ENCODE measurements at places on chromosomes 11 and 22.
A peak's percentile ranks its signal among the peaks of the same experiment; 100 is the strongest.

- H3K4me3 ChIP-seq, result no peak overlapping the region
- DNase-seq, result peak; percentile 57
- H3K36me3 ChIP-seq, result no peaks in the 10 kb centered on the region
- no peaks in the 10 kb centered on the region for H3K27me3 ChIP-seq
- no peak overlapping the region for H3K27ac ChIP-seq
Measured at GRCh38 chr22:44623771-44624510, 78.1 kb upstream of the PRR5 start.

DNA sequence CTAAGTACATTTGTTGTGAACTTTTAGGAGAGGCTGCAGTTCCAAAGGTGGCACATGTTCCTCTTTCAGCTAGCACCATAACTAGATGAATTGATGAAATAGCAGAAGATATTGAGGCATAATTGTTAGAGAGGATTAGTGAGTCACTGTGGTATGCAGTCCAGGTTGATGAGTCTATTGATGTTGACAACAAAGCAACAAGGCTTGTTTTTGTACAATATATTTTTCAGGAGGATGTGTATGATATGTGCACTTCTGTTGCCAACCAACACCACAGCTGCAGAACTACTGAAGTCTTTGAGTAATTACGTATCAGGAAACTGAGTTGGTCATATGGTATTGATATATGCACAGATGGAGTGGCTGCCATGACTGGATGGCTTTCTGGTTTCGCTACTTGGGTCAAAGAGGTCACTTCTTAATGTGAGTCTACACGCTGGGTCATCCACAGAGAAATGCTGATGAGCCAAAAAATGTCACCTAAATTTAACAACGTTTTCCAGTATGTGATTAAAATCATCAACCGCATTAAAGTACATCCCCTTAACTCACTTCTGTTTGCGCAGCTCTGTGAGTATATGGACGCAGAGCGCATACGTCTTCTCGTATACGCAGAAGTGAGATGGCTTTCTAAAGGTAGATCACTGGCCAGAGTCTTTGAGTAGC, 261.3 kb upstream of the ANO5 start:
- no peaks in the 10 kb centered on the region for H3K36me3 ChIP-seq
- H3K27ac ChIP-seq, result no peak overlapping the region
- DNase-seq, result no peak
- no peak overlapping the region for H3K4me3 ChIP-seq
- H3K4me1 ChIP-seq, result no peaks in the 10 kb centered on the region

GRCh38 chr11:108726077-108726800, 61.4 kb downstream of the DDX10 start:
- no peaks in the 10 kb centered on the region for H3K27me3 ChIP-seq
- H3K4me1 ChIP-seq, result no peaks in the 10 kb centered on the region
- H3K4me3 ChIP-seq, result no peak overlapping the region

DNA sequence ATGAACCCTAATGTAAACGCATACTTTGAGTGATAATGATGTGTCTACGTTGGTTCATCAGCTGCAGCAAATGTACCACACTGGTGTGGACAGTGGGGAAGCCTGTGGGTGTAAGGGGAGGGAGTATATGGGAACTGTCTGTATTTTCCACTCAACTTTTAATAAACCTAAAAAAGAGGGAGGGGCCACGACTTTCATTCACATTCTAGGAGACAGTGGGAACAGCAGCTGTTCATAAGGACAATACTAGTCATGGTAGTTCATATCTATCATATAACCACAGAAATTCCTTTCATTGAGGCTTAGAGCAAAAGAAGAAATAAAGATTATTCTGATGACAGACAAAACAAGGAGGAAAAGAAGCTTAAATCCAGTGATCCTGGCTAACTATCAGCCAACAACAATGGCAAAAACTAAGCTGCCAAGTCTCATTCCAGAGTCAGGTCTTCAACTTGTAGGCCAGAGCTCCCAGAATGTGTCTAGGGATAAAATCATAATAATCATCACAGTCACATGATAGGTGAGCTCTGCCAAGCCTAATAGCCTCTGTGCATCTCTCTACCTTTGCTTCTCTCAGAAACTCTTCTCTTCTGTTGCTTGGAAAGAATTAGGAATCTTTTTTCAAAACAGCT, 59.4 kb upstream of the CHRM4 start:
- no peak overlapping the region for H3K4me3 ChIP-seq
- DNase-seq, result no peak
- no peaks in the 10 kb centered on the region for H3K36me3 ChIP-seq
- no peak overlapping the region for H3K27ac ChIP-seq
- no peaks in the 10 kb centered on the region for H3K27me3 ChIP-seq
- peaks cover 18% of the 10 kb centered on the region for H3K4me1 ChIP-seq

DNA sequence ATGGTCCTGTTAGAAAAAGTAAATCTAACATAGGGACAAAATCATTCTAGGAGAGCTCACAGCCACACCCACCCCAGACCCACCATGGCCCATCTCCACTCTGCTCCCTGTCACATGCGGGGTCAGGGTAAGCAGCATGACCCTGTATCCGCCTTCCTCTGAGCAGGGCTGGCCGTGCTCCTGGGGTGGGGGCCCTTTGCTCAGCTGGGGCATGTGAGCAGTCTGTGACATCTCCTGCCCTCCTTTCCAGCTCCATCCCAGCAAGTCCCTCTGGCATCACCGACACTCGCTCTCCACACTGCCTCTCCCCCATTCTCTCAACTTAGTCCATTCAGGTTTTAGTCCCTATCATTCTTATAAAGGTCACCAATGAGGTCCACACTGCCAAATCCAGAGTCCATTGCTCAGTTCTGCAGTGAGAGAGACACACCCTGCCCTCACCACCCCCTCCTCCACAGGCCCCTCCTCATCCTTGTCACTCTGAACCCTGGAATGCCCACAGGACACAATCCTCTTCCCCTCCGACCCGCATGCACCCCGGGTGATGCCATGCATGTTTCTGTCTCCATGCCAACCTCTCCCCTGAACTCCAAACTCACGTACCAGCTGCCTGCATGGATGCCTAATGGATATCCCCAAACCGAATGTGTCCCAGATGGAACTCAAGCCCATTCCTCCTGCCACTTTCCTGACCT, 65.1 kb upstream of the PITPNB start:
- no peaks in the 10 kb centered on the region for H3K4me1 ChIP-seq
- DNase-seq, result no peak
- H3K4me3 ChIP-seq, result no peak overlapping the region
- H3K27me3 ChIP-seq, result no peaks in the 10 kb centered on the region

- no peaks in the 10 kb centered on the region for H3K36me3 ChIP-seq
- no peaks in the 10 kb centered on the region for H3K27me3 ChIP-seq
- H3K4me1 ChIP-seq, result peaks cover 18% of the 10 kb centered on the region
- H3K27ac ChIP-seq, result peak overlapping the region; percentile 55
- DNase-seq, result no peak
Measured at GRCh38 chr22:24584166-24584790, 8.6 kb downstream of the LRRC75B start.

DNA sequence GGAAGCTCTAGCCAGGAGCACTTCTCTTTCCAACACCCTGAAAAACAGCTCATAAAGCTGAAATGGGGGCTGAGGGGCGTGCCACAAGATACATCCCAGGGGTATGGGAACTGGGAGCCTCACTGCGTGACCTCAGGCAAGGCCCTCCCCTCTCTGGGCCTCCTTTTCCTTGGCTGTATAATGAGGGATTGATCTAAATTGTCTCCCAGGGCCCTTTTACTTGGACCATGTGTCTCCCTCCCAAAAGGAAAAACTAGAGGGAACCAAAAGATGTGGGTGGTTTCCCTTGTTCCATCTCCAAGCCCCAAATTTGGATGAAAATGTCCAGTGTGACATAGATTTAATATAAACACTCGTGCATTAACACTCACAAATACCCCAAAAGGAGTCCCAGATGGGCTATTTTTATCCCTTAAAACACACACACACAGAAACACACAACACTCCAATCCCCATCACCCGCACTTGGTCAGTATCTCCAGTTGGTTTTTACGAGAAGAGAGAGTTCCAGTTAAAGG, 25.9 kb upstream of the SMTN start:
- H3K27ac ChIP-seq, result no peak overlapping the region
- H3K36me3 ChIP-seq, result no peaks in the 10 kb centered on the region
- peaks cover 9% of the 10 kb centered on the region for H3K4me1 ChIP-seq
- DNase-seq, result no peak

GRCh38 chr11:69252490-69252837, 41.5 kb upstream of the MYEOV start:
- no peaks in the 10 kb centered on the region for H3K27me3 ChIP-seq
- no peak overlapping the region for H3K4me3 ChIP-seq
- H3K27ac ChIP-seq, result no peak overlapping the region
- no peaks in the 10 kb centered on the region for H3K4me1 ChIP-seq

DNA sequence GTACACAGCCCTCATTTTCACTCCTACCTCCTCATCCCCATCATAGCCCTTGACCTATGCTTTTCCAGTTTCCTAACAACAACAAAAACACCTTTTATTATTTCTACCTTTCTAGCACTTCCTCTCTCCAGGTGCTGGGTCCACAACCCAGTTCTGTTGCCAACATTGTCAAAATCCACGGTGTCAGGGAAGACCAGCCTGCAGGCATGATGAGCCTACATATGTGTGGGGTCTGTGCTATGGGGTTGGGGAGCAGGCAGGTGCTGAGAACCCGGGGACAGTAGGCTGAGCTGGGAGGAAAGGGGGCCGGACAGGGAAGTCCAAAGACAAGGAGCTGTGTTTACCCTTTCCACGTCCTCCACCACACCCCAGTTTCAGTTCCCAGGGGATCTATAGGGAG, 711 bp upstream of the ZPR1 start:
- H3K27me3 ChIP-seq, result no peaks in the 10 kb centered on the region
- H3K4me1 ChIP-seq, result peaks cover 4% of the 10 kb centered on the region
- H3K27ac ChIP-seq, result peak overlapping the region; percentile 79
- DNase-seq, result no peak
- H3K36me3 ChIP-seq, result peaks cover 30% of the 10 kb centered on the region

DNA sequence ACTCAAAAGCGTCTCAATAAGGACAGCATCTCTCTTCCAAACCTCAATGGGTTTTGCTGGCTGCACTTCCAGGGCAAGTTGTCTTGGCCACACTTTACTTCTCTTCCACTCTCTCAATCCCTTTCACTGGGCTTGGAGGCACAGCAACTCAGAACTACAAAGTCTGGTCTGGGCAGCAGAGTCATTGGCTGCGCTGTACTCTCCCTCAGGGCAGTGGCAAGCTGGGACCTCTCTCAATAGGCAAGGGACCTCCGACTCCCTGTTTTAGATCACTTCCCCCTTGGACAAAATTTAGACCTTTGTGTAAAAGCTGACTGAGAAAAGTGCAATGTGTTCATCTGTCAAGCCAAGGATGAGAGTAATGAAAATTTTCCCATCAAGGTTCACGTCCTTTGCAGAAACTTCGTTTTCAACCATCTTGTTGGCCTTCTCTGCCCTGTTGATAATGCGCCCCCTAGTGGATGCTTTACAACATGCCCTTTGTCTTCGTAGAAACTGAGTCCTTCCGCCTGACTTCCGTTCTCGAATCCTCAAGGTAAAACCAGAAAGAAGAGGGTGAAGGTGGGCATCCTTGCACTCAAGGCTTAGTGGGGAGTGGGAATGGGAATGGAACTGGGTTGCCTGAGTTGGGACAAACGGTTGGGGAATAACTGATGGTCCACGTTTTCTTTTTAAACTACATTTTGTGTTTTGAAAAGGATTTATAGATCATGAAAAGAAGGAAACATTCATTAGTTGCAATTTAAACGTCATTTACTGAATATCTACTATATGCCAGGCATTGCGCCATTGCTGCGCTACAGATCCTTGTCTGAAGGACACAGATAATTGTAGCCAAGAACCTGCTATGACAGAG, 99.1 kb downstream of the CD44 start:
- no peak overlapping the region for H3K4me3 ChIP-seq
- peak; percentile 94 for DNase-seq
- peaks cover 32% of the 10 kb centered on the region for H3K27me3 ChIP-seq
- no peaks in the 10 kb centered on the region for H3K4me1 ChIP-seq

- H3K27me3 ChIP-seq, result no peaks in the 10 kb centered on the region
- no peaks in the 10 kb centered on the region for H3K36me3 ChIP-seq
- DNase-seq, result peak; percentile 32
- no peak overlapping the region for H3K4me3 ChIP-seq
Measured at GRCh38 chr11:135074397-135074998, 662.5 kb upstream of the B3GAT1 start.
